ENCODE measurements at places on chromosomes 7 and 10. TPM values are rescaled to one million over a fixed set of nuclear protein-coding genes. Genes with fewer than 3 reads are reported as not detected.

DNA sequence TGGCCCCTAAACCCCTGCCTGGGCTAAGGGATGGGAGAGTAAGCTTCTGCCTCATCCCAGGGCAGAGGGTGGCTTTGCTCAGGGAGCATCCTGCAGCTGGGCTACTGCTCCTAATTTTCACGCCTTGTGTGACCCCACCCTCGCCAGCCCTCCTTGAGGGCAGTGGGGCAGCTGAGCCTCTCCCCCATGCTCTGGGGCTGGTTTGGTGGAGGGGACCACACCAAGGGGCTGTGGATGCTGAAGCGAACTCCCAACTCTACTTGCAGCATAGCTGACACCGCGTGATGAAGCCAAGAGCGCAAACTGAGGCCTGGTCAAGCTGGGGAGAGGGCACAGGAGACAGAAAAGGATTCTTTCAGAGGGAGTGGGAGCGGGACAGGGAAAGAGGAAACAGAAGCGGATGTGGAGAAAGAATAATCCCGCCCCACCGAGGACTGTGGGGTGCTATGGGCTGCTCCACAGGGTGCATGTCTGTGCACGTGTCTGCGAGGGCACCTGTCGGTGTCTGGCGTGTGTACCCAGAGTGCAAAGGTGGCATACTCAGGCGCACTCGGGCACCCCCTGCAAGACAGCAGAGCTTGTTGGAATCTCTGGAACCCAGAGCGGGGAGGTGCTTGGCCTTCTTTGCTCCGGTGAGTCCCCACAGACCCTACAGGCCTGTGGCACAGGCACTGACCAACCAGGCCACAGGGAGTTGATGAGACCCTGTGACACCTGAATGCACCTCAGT, 19.4 kb upstream of the RASGEF1A start:
- no peak for DNase-seq

DNA sequence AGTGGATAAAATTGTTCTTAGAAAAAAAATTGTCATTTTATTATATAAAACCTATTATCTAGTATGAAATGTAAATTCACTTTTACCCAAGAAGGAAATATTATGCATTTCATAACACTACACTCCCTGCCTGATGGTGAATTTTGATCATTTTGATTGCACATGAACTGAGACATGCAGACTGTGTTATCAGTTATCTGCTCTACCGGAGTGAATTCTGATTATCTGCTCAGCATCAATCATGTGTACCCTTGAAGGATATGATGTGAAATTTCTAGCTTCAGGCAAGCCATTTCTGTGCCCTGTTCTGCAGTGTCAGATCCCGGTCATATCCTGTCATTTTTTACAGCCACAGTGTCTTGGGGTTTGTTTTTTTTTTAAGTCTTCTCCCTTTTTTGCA, 85.0 kb upstream of the FGL2 start:
- DNase-seq: no peak

GRCh38 chr10:62259998-62260397, 8.6 kb downstream of the RTKN2 start:
- no peak for DNase-seq

The WDFY4 gene
- 10.1 TPM for total RNA-seq

DNA sequence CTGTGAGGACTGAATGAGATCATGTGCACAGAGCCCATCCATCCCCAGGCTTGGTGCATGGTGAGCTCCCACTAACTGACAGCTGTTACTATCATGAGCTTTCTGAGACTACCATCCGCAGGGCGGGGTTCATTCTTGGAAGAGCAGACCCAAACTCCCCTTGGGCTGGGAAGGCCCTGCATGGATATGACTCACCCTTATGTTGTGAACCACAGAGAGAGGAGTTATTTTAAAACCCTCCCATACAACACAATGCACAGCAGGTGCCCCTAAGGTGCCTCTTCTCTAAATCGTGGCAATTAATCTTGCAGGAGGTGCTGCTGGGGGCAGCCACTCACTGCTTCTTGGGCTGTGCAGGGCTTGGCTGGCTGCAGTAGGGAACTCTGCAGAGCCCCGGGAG, 219.1 kb downstream of the GFRA1 start:
- DNase-seq: no peak

The PPP1R17 gene
- not detected for total RNA-seq

GRCh38 chr10:72379062-72379461, 24.3 kb upstream of the DNAJB12 start:
- no peak for DNase-seq

The SPDYE16 gene
- not detected for total RNA-seq

DNA sequence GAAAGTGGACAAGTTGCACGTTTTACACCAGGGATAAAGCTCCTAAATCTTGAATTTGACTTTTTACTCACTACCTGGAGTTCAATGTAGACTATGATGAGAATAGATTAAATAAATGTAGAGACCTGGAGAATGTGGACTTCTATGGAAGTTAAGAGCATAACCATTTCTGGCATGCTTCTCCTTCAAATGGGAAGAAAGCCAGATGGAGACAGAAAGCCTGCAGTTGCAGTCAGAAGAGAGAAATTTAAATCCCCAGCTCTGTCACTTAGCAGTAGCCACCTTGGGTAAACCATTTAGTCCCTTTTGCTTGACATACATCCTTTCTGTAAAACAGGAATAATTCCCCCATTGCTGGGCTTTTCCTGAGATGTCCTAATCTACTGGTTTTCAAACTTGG, 355.3 kb upstream of the AUTS2 start:
- no peak for DNase-seq

DNA sequence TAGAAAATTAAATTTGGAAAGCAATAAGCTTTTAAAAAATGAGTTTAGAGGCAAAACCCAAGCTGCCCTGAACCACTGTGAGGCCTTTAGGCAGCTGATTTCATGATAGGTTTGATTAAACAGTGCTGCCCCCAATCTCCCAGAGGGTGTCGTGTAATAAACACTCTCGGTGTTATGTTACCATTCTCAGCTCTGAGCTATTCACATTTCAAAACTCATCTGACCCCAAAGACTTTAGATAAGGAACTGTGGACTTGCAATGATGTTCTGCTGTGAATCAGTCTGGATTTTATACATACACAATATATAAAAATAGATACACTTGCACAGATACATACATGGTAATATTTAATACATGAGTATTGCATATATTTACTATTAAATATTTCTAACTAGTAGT, 120.4 kb downstream of the MALRD1 start:
- no peak for DNase-seq
